Endodermal cell (in vitro differentiated cells): ENCODE measurements at places on chromosomes 13 and 19. TPM values are rescaled to one million over a fixed set of nuclear protein-coding genes. Genes with fewer than 3 reads are reported as not detected.

GRCh38 chr13:113837560-113838355, 26.1 kb downstream of the GAS6 start:
- no peaks in the 10 kb centered on the region for H3K27me3 ChIP-seq
- peak overlapping the region; percentile 79 for H3K27ac ChIP-seq
- DNase-seq: peak; percentile 86
- no peaks in the 10 kb centered on the region for H3K4me1 ChIP-seq
- H3K36me3 ChIP-seq: peaks cover 6% of the 10 kb centered on the region

GRCh38 chr19:46488551-46488950, 7.1 kb downstream of the PNMA8B start:
- H3K27me3 ChIP-seq: peaks cover 66% of the 10 kb centered on the region
- peak; percentile 50 for DNase-seq
- H3K27ac ChIP-seq: no peak overlapping the region
- H3K4me1 ChIP-seq: no peaks in the 10 kb centered on the region
- H3K4me3 ChIP-seq: no peak overlapping the region

ZNF442 gene
- total RNA-seq: 1.9 and 2.7 TPM in 2 replicates

- H3K27ac ChIP-seq: no peak overlapping the region
- no peaks in the 10 kb centered on the region for H3K27me3 ChIP-seq
These were observed 74.1 kb downstream of the DCLK1 start for GRCh38 chr13:36057041-36057440.

- H3K36me3 ChIP-seq: no peaks in the 10 kb centered on the region
- H3K4me3 ChIP-seq: no peak overlapping the region
- peak; percentile 63 for DNase-seq
- peaks cover 20% of the 10 kb centered on the region for H3K27me3 ChIP-seq
- no peak overlapping the region for H3K27ac ChIP-seq
These were observed 3.1 kb upstream of the OLFM2 start for GRCh38 chr19:9939301-9939913.

- no peak for DNase-seq
- no peaks in the 10 kb centered on the region for H3K4me1 ChIP-seq
- H3K4me3 ChIP-seq: no peak overlapping the region
- no peaks in the 10 kb centered on the region for H3K36me3 ChIP-seq
These were observed 414.8 kb downstream of the GPC5 start for GRCh38 chr13:91813253-91813652.

DNA sequence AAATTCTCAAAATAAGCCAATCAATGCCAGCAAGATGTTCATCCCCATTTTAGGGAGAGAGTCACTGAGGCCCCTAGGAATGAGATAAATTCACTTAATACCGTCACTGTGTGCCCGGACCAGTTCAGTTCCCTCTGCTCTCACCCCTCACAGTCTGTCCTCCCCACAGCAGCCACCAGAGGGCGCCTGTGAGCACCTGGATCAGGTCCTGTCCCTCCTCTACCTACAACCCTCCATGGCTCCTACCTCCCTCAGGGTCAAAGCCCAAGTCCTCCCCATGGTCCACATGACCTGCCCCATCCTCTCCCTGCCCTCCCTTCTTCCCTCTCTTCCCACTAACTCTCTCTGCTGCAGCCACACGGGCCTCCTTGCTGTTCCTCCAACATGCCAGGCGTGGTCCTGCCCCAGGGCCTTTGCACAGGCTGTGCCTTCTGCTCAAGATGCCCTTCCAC, 42.0 kb upstream of the NFIC start:
- H3K27ac ChIP-seq: no peak overlapping the region
- H3K4me1 ChIP-seq: no peaks in the 10 kb centered on the region
- DNase-seq: peak; percentile 89
- H3K36me3 ChIP-seq: no peaks in the 10 kb centered on the region

- H3K27me3 ChIP-seq: no peaks in the 10 kb centered on the region
- H3K4me1 ChIP-seq: no peaks in the 10 kb centered on the region
- H3K36me3 ChIP-seq: peaks cover 58% of the 10 kb centered on the region
- no peak for DNase-seq
- H3K27ac ChIP-seq: no peak overlapping the region
- H3K4me3 ChIP-seq: no peak overlapping the region
These were observed 13.1 kb downstream of the C19orf47 start for GRCh38 chr19:40335101-40335500.

GZMM gene
- total RNA-seq: 0.42 to 1.3 TPM (median 0.51 TPM) in 3 replicates

CD70 gene
- 0.61 and 0.92 TPM in 2 replicates for total RNA-seq

GRCh38 chr13:39557285-39557955, 45.6 kb downstream of the LHFPL6 start:
- no peaks in the 10 kb centered on the region for H3K36me3 ChIP-seq
- no peak overlapping the region for H3K4me3 ChIP-seq
- no peak for DNase-seq

GRCh38 chr13:42040730-42041010, 7.8 kb upstream of the DGKH start:
- DNase-seq: no peak
- no peaks in the 10 kb centered on the region for H3K4me1 ChIP-seq
- no peak overlapping the region for H3K27ac ChIP-seq
- peaks cover 38% of the 10 kb centered on the region for H3K27me3 ChIP-seq
- no peaks in the 10 kb centered on the region for H3K36me3 ChIP-seq

GRCh38 chr19:50894478-50895356, 16.5 kb downstream of the KLK4 start:
- DNase-seq: no peak
- H3K4me1 ChIP-seq: no peaks in the 10 kb centered on the region
- H3K36me3 ChIP-seq: no peaks in the 10 kb centered on the region
- H3K27ac ChIP-seq: no peak overlapping the region
- no peak overlapping the region for H3K4me3 ChIP-seq
- H3K27me3 ChIP-seq: no peaks in the 10 kb centered on the region

CLEC11A gene
- 5.8 to 6.2 TPM (median 6.0 TPM) in 3 replicates for total RNA-seq

CGB8 gene
- total RNA-seq: not detected in 2 replicates

- H3K4me1 ChIP-seq: no peaks in the 10 kb centered on the region
- H3K36me3 ChIP-seq: no peaks in the 10 kb centered on the region
- H3K4me3 ChIP-seq: no peak overlapping the region
These were observed 108.5 kb downstream of the SOX1 start for GRCh38 chr13:112175162-112176075.

DKKL1 gene
- 1.5 and 1.8 TPM in 2 replicates for total RNA-seq
